Aortic smooth muscle cell (primary cell): ENCODE measurements at places on chromosomes 5 and 9. TPM values are rescaled to one million over a fixed set of nuclear protein-coding genes. Genes with fewer than 3 reads are reported as not detected.

Gene LCN15
- total RNA-seq: not detected in 2 replicates

Gene IL9
- not detected in 2 replicates for total RNA-seq

Gene CRB2
- total RNA-seq: not detected in 2 replicates

Gene RNF208
- 0.40 and 0.50 TPM in 2 replicates for total RNA-seq

Gene SLC6A3
- total RNA-seq: not detected in 2 replicates

Gene SURF1
- total RNA-seq: 22.7 and 36.2 TPM in 2 replicates

Gene DUSP1
- 96.4 and 114 TPM in 2 replicates for total RNA-seq

Gene RMRP
- 33,640 and 43,179 TPM in 2 replicates for total RNA-seq

Gene PPP3R2
- not detected in 2 replicates for total RNA-seq

Gene C5orf58
- 0.26 TPM in 1 of 2 replicates, not detected in the other for total RNA-seq

Gene C9orf153
- total RNA-seq: 0.25 and 0.26 TPM in 2 replicates

Gene SHOC1
- not detected in 2 replicates for total RNA-seq

Gene QRFP
- not detected in 2 replicates for total RNA-seq

Gene PCDHAC2
- 0.31 and 0.53 TPM in 2 replicates for total RNA-seq

Gene ANKRD18B
- total RNA-seq: under 0.01 TPM in 1 of 2 replicates, not detected in the other

Gene ANKRD31
- 0.06 and 0.13 TPM in 2 replicates for total RNA-seq

Gene PWWP2A
- 20.1 and 21.5 TPM in 2 replicates for total RNA-seq

Gene FCN1
- total RNA-seq: not detected in 2 replicates

Gene SLC6A18
- total RNA-seq: not detected in 2 replicates

Gene LCN9
- not detected in 2 replicates for total RNA-seq

Gene PPIP5K2
- 46.5 and 58.3 TPM in 2 replicates for total RNA-seq

Gene TRIM36
- 0.53 and 0.75 TPM in 2 replicates for total RNA-seq
